ENCODE measurements at places on chromosomes 1 and 21. TPM values are rescaled to one million over a fixed set of nuclear protein-coding genes. Genes with fewer than 3 reads are reported as not detected.

The PEAR1 gene
- total RNA-seq = 10.6 TPM

The SPATA46 gene
- not detected for total RNA-seq

GRCh38 chr1:208309771-208310170 lies 65.6 kb upstream of the PLXNA2 start:
- no peak overlapping the region for H3K4me3 ChIP-seq
- H3K4me1 ChIP-seq = no peaks in the 10 kb centered on the region
- no peaks in the 10 kb centered on the region for H3K27me3 ChIP-seq

DNA sequence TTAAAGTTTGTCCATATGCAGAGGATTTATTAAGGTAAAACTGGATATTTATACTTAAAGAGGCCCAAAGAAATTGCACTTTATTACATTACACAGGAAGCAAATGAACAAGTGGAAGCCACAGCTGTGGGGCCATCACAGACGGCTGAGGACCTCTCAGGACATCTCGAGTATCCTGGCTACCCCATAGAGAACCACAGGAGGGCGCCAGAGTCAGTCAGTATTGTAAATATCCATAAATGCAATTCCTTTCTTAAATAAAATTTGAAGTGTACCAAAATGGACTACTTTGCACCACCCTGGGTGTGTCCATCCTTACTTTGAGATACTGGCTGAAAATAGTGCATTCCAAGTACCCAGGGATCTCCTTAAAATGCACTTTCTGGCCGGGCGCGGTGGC lies 257.2 kb downstream of the MRPL39 start:
- no peak overlapping the region for H3K4me3 ChIP-seq
- no peak overlapping the region for H3K27ac ChIP-seq
- H3K27me3 ChIP-seq = no peaks in the 10 kb centered on the region
- H3K36me3 ChIP-seq = no peaks in the 10 kb centered on the region
- no peaks in the 10 kb centered on the region for H3K4me1 ChIP-seq
- peak; percentile 19 for DNase-seq

GRCh38 chr1:225877580-225877979 lies 4.6 kb downstream of the TMEM63A start:
- no peaks in the 10 kb centered on the region for H3K27me3 ChIP-seq
- peak; percentile 66 for DNase-seq
- peak overlapping the region; percentile 15 for H3K27ac ChIP-seq

DNA sequence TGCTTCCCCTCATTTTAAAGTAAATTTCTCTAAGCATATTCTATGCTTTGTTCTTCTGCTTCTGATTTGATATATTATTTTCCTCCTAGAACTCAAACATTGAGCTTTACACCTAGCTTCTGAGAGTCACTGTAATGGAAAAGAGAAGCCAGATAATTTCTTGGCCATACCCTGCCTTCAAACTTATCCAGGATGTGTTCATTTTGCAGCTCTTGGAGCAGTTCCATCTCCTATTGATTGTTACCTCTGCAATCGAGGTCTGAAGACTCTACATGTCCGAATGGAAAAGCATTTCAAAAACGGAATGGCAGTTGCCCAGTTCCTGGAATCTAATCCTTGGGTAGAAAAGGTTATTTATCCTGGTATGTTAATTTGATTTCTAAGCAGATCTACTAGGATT lies 20.8 kb downstream of the CTH start:
- no peak for DNase-seq
- H3K4me1 ChIP-seq = no peaks in the 10 kb centered on the region
- no peaks in the 10 kb centered on the region for H3K27me3 ChIP-seq
- no peak overlapping the region for H3K4me3 ChIP-seq
- H3K36me3 ChIP-seq = peaks cover 13% of the 10 kb centered on the region
- H3K27ac ChIP-seq = no peak overlapping the region

GRCh38 chr1:8314346-8315280 lies 3.3 kb upstream of the SLC45A1 start:
- H3K27me3 ChIP-seq = no peaks in the 10 kb centered on the region
- peaks cover 6% of the 10 kb centered on the region for H3K4me1 ChIP-seq
- H3K27ac ChIP-seq = no peak overlapping the region
- H3K4me3 ChIP-seq = no peak overlapping the region

DNA sequence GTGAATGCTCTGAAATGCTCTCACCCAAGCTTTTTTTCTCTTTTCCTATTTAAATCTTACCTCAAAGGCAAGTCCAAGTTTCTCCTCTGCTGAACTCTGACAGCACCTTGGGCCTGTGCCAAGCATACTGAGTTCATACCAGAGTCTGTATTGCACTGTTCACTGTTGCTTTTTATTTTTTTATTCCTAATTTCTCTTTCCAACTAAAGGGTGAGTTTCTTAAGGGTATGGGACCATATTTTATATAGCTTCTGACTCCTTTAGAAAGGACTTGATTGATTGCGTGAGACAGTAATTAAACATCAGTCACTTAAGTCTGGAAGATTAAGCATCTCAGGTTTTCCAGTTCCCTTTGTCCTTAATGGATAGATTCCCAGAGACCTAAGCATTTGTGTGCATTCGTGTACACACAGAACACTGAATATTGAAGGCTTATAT lies 69.9 kb downstream of the CACHD1 start:
- no peak overlapping the region for H3K4me3 ChIP-seq
- H3K4me1 ChIP-seq = peaks cover 18% of the 10 kb centered on the region
- H3K36me3 ChIP-seq = no peaks in the 10 kb centered on the region
- H3K27ac ChIP-seq = peak overlapping the region; percentile 67
- no peaks in the 10 kb centered on the region for H3K27me3 ChIP-seq
